ENCODE measurements at places on chromosomes 1 and 21.

GRCh38 chr1:15951341-15952153 lies 24.4 kb downstream of the ZBTB17 start:
- no peak for DNase-seq

DNA sequence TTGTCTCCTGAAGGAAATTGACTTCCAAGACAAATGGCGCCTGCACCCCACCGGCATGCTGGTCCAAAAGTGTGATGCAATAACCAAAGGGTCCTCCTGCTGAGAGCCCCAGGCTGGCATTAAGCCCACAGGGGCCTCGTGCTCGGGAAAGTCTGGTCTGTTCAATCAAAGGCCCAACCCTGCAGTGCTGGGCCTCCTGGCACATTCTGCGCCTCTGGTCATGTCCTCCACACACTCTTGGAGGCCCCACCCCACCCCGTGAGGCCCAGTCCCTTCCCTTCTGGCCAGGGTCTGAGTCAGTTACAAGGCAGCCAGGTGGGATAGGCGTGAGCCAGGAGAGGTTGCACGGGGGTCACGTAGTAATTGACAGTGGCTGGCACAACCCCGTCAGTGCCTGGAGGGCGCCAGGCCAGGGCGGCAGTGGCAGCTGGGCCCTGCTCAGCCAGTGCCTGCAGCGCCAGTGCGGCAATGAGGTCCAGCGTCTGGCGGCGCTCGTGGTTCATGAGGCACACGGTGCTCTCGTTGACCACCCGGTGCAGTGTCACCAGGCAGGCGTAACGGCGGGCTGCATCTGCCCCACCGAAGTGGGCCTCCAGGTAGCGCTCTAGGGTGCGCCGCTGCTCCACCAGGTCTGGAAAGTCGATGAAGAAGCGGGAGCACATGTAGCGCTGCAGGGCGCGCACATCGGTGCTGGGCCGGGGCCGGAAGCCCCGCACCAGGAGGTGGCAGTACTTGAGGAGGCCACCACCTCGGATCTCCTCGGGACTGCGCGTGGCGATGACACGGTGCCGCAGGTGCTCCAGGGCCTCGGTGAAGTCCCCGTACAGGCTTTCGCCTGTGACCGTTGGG lies 6.8 kb downstream of the TENT5B start:
- no peak for DNase-seq

DNA sequence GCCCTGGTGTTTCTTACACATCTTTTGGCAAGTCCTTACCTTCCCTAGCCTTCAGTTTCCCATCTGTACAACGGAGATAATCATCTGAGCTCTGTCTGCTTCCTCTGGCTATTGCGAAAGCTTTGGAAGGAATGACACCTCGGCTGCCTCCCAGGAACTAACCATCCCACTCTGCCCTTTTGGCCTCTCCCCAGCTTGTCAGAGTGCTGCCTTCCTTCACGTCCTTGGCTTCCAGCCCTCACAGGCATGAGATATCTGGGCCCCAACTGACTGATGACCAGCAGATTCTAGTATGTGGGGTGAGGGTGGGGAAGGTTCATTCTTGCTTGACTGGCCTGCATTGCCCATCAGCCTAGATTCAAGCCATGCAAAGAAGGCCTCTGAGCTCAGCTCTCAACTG lies 253.1 kb upstream of the FGGY start:
- DNase-seq: no peak

DNA sequence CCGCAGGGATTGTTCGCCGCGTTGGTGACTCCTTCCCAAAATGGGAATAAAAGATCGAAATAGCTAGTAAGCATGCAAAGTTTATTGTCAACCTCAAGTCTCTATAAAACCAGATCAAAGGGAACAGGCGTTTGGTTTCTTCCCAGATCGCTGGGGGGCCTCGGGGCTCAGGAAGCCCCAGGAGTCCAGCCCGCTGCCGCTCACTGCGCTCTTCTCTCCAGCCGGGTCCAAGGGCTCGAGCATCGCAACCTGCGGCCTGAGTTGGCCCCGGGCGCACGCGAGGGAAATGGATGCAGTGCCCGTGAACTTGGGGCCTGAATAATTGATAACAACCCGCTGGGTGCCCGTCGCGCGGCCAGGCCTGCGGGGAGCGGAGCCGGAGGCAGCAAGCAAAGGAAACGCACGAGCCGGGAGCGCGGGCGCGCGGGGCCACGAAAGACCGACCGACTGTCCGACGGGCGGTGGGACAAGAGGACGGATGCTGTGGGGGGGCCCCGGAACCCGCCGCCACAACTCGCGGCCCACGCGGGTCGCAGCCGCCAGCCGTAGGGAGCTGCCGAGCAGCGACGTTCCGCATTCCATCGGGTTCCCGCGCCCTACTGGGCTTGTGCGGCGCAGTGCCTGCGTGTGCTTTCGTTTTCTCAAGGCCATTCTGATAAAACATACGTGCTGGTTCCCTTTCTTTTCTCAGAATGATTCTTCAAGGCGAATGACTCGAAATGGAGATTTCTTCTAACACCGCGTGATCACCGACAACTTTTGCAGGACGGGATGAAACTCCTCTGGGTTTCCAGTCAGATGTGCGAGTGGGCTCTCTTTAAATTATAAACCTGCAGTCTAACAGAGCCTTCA lies 14.0 kb upstream of the ALX3 start:
- no peak for DNase-seq

- peak; percentile 76 for DNase-seq
Observed at GRCh38 chr1:153849487-153850185, 73.1 kb downstream of the GATAD2B start.

- no peak for DNase-seq
Observed at GRCh38 chr1:9815150-9815549, 8.6 kb downstream of the CLSTN1 start.

- DNase-seq: no peak
Observed at GRCh38 chr1:87743256-87743655, 414.6 kb downstream of the LMO4 start.

DNA sequence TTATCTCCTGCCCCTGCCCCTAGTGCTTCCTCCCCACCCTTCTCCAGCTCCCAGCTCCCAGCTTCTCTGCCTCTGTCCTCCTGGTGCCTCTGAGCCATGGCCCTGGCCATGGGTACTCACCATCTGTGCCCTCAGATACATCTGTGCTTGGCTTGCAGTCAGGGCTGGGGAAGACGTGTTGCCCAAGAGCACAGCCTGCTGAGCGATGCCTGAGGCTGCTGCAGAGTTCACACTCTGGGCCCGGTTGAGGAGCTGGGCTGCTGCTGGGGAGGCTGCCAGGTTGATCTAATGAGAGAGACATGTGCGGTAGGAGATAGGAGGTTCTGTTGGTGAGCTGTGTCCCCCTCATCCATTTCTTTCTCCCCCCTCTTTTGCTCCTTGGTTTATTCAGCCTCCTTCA lies 49.4 kb upstream of the A3GALT2 start:
- no peak for DNase-seq

GRCh38 chr1:218525031-218525430 lies 179.9 kb downstream of the TGFB2 start:
- DNase-seq: no peak

DNA sequence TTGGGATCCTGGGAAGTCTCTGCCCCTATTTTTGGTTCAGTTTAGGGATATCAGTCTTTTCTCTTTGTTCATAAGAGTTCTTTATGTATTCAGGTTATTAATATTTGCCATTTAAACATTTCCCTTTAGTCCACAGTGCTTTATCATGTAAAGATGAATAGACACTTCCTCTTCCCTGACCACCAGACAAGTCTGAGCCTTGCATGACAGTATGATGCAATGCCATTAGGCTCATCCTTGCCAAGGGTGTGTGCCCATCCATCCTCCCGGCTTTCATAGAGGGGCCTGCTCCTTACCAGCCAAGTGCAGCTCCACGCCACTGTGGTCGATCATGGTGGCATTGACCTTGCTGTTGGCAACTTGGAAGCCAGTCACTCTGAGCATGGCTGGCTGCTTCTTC lies 52.1 kb downstream of the ZSCAN20 start:
- DNase-seq: no peak

GRCh38 chr1:21319447-21320407 lies 29.5 kb upstream of the ECE1 start:
- DNase-seq: no peak

DNA sequence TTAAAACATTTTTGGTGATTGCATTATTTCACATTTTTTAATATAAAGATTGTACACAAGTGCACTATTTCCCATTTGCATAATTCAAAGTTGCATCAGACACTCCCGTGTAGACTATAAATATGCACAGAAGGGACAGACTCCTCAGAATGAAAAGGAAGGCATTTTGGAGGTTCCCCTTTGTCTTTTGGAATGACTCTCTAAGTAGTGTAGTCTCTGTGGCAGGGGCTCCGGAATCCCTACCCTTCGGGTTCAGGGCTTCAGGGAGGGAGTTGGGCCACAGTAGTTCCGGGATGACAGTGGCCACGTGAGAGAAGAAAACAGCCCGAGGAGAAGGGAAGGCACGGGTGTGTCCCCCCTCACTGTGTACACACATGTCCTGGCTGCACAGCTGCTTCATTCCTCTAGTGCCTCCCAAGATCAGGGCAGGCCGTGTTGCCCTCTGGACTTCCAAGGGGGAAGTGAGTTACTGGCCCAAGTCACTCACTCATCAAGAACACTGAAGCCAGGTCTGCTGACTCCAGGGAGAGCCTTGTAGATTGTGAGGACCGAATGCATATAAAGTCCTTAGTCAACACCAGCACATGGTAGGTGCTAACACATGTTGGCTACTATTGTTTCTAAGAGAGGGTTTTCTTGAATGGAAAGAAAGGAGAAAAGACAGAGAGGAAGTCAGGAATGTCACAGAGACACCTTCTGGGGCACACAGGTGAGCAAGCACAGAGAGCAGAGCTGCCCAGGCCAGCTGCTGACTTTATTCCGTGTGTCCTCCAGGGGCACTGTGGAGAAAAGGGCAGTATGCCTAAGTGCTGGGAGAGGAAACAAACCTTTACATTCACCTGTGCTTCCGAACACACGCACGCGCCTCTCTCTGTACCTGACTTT lies 39.8 kb downstream of the LHX4 start:
- DNase-seq: no peak
